ENCODE measurements at places on chromosomes 3 and 15. TPM values are rescaled to one million over a fixed set of nuclear protein-coding genes. Genes with fewer than 3 reads are reported as not detected.

GRCh38 chr3:65786890-65787289, 251.8 kb downstream of the MAGI1 start:
- no peak for DNase-seq

DNA sequence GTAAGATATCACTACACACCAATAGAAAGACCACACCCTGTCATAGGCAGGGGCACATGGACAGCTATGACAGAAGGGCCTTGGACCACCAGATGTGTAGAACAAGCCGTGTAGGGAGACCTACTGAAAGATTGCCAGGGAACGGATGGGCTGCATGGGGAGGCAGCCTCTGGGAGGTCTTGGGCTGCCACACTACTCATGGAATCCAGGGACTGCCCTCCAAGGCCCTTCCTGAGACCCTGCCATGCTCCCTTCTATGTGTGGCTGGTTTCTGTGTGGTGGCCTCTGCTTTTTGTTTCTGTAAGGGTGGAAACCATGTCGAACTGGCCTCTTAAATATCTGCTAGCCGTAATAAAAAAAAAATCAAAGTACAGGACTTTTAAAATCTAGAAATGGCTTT, 86.9 kb downstream of the OCA2 start:
- DNase-seq = no peak

ATRIP gene
- total RNA-seq = 12.9 TPM

GPR149 gene
- total RNA-seq = not detected

- no peak for DNase-seq
Measured at GRCh38 chr15:33113666-33114373, 80.7 kb downstream of the FMN1 start.

GRCh38 chr3:179949869-179950268, 86.9 kb downstream of the PEX5L start:
- no peak for DNase-seq

GRCh38 chr15:30990446-30991254, 778 bp downstream of the MTMR10 start:
- peak; percentile 52 for DNase-seq

HRG gene
- total RNA-seq = not detected

DNA sequence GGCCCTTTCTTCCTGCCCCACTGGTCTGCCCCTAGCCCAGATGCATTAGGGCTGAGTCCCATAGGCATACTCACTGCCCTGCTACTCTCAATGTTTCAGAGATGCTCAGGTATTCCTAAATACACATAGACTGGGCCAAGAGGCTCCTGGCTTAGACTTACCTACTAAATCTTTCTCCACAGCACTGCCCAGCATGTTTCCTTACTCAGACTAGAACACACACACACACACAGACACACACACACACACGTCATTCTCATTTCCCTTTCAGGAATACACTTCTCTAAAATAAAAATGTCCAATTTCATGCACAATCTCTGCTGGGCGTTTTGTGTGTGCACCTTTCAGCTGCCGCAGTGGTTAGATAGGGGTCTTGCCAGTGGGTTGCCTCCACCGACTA, 175.7 kb downstream of the FAM43A start:
- DNase-seq = no peak

GRCh38 chr3:172370419-172370818, 77.8 kb downstream of the GHSR start:
- DNase-seq = no peak

DNA sequence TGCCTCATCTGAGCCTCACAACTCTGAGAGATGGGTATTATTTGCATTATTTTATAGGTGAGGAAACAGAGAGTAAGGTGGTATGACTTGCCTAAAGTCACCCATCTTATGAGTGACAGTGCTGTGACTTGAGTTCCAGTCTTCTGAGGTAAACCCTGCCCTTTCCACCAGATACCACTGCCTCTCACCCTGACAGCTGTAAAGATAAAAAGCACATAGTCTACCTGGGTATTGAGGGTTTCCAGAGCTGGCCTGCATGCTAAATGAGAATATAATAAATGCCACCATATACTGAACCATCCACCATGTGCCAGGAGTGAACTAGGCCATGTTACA, 25.6 kb downstream of the RASGRP1 start:
- DNase-seq = no peak

DNA sequence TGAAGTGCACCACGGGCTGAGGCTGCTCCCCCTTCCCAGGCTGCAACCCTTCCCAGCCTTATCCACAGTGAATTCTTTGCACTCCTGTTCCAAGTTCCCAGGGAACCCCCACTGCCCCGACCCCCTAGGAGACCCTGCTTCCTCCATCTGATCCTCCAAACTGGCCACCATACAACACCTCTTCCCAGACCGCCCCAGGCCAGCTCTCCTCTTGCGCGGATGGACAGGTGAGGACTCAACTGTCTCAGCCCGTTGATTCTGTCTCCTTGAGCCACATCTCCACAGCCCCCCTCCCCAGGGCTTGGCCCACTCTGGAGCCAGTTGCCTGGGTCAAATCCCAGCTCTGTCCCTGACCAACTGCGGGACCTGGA, 21.7 kb downstream of the GRIP2 start:
- DNase-seq = no peak

- no peak for DNase-seq
Measured at GRCh38 chr3:112129925-112130637, 3.0 kb downstream of the GCSAM start.

KNSTRN gene
- total RNA-seq = 4.3 TPM

LEKR1 gene
- total RNA-seq = 1.1 TPM

DNA sequence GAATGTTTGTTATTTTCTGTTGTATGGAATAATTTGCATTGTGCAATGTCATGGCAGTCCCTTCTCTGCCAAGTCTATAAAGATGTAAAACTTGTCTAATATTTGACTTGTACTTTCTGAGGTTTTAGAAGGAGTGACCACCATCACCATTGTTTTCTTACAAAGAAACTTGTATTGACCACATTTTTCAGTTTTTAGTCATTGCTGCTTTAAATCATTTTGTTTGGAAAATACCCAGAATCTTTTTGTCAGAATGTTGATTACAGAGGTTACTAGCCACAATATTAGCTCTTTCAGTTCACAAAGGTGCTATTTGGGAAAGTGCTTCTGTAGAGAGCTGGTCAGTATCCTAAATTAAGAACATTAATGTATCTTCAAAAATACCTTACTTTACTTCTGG, 532.4 kb upstream of the GBE1 start:
- no peak for DNase-seq

CSNK1G1 gene
- total RNA-seq = 14.0 TPM

GRCh38 chr3:45011756-45012508, 14.2 kb upstream of the CLEC3B start:
- peak; percentile 79 for DNase-seq

FBXL22 gene
- total RNA-seq = 0.54 TPM

- DNase-seq = no peak
Measured at GRCh38 chr15:64982472-64982871, 7.2 kb downstream of the SPG21 start.

SCG5 gene
- total RNA-seq = 0.27 TPM

DNA sequence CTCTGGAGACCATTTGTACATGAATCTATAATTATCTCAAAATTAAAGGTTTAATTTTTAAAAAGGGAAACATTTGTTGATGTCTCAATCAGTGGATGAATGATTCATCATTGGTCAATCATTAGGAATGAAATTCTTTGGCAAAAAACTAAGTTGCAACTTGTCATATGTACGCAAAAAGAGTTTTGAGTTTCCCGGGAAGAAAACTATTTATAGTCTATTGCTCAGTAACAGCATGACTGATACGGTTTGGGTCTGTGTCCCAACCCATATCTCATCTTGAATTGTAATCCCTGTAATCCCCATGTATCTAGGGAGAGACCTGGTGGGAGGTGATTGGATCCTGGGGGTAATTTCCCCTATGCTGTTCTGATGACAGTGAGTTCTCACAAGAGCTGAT, 765.8 kb upstream of the ROBO1 start:
- DNase-seq = no peak

DNA sequence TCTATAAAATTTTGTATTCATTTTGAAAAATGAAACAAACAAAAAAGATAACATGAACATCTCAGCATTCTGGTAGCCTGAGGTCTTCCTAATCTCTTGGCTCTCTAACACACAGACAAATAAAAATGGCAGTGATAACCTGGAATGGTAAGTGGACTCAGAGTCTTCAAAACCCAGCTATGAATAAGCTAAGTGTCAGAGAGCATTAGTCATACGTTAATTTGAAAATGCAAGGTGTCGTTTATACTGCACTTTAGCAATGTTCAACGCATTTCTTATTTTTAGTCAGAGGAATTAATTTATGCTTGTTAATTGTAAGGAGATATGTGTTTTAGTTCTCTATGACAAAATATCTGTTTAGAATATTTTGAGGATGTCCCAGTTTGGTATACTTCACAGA, 294.3 kb downstream of the NEK10 start:
- DNase-seq = no peak

DNA sequence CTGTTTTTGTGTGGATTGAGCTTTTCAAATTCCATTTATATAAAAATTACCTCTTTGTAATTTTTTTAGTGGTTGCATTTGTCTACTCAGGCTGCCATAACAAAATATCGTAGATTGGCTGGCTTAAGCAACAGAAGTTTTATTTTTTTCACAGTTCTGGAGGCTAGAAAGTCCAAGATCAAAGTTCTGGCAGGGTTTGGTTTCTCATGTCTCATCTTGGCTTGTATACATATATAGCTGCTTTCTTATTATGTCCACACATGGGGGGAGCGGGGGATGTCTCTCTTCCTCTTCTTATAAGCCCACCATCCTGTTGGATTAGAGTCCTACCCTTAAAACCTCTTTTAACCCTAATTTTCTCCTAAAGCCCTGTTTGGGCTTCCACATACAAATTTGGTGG, 28.5 kb downstream of the MGA start:
- no peak for DNase-seq

DNA sequence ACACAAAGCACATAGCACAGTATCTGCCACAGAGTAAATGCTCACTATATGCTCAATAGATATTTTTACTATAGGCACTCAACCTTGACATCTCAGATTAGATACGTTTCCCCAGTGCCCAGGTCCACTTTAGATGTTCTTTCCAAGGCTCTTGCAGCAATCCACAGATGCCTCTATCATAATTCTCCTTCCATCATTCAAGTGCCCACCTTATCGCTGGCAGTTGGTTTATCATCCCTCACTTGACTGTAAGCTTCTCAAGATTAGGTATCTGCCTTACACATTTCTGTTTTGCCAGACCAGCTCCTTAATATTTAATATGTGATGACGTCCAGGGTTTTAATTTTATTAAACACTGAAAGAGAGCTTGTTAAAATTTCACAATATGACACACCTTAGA, 8.6 kb downstream of the NCEH1 start:
- no peak for DNase-seq

DNA sequence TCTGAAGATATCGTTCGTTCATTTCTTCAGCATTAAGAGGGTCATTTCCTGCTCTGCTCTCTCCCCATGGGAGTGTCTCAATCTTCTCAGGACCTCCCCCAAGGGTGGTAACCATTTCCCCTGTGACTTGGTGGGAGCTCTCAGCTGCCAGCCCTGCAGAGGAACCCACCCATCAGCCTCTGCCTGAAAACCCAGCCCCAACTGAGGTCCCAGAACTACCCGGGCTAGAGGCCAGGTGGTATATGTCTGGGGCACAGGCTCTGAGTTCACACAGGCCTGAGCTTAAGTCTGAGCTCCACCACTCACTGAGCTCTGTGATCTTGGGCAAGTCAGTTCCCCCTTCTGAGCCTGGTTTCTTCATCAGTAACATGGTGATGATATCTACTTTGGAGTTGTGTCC, 10.0 kb upstream of the ATP2B2 start:
- DNase-seq = no peak

GRCh38 chr3:185629554-185630181, 43.6 kb downstream of the SENP2 start:
- DNase-seq = no peak

PCLAF gene
- 8.1 TPM for total RNA-seq

TNFAIP8L3 gene
- not detected for total RNA-seq

FOXB1 gene
- total RNA-seq = not detected

- no peak for DNase-seq
Measured at GRCh38 chr3:148146947-148147826, 550.5 kb upstream of the AGTR1 start.

ABHD14A gene
- total RNA-seq = 28.5 TPM

DNA sequence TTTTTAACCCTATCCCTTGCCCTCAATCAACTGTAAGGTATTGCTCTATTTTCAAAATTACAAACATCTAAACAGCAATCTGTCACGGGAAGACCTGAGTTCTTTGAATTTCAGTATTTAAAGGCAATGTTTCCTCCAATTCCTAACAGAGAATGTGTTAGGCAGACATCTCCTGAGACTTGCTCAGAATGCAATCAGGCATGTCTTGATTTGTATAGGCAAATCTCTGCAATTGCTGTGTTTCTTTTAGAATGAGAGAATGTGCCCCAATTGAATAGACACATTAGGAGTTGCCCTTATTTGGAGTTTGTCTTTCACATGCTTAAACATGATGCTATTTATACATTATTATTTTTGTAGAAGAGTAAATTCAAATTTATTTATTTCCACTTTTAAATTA, 205.6 kb downstream of the CADM2 start:
- no peak for DNase-seq

TMCC1 gene
- total RNA-seq = 9.4 TPM

- DNase-seq = no peak
Measured at GRCh38 chr15:33086500-33087121, 107.9 kb downstream of the FMN1 start.

- DNase-seq = no peak
Measured at GRCh38 chr3:175965036-175965435, 1105.9 kb downstream of the NAALADL2 start.

- no peak for DNase-seq
Measured at GRCh38 chr15:87245592-87245991, 1010.9 kb downstream of the NTRK3 start.

CSK gene
- 118 TPM for total RNA-seq

HDC gene
- 66.8 TPM for total RNA-seq

- no peak for DNase-seq
Measured at GRCh38 chr3:132421832-132422231, 4.5 kb downstream of the DNAJC13 start.

- no peak for DNase-seq
Measured at GRCh38 chr3:53109891-53110771, 20.1 kb downstream of the RFT1 start.

C3orf85 gene
- total RNA-seq = not detected

GRCh38 chr3:32292085-32292796, 53.8 kb downstream of the CMTM8 start:
- DNase-seq = no peak

APOD gene
- not detected for total RNA-seq

Data from hematopoietic multipotent progenitor cell (in vitro differentiated cells).